Germinal center (tissue), 1 donor: ENCODE measurements at places on chromosomes 2 and 18.
A peak's percentile ranks its signal among the peaks of the same experiment; 100 is the strongest.

GRCh38 chr2:137302957-137303356, 537.6 kb downstream of the THSD7B start:
- DNase-seq, result no peak

DNA sequence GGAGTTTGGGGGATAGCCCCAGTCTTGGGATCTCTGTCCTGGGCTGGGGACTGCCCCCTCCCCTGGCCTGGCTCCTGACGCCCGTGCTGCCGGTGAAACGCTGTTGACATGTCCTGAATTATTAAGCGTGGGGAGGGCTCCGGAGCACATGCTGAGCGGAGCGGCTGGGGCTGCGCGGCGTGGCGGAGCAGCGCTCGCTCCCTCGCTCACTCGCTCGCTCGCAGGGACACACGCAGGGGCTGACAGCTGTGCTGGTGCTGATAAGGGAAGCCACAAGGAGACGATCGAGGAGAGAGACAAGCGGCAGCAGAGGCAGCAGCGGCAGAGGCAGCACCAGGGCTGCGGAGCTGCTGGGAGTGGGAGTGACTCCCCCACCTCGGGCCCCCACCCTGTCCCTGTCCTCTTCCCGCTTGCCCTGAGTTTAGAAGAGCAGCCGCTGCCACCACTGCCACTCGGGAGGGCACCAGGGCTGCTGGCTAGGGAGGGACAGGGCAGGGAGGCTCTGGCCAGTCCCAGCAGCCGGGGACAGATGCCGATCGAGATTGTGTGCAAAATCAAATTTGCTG, at the start of gene ASIC4:
TSS of gene ASIC4 (plus strand) at position 287 of the 566 bp plus-strand sequence. CDS start at position 530, 243 bp downstream.
- DNase-seq, result no peak

DNA sequence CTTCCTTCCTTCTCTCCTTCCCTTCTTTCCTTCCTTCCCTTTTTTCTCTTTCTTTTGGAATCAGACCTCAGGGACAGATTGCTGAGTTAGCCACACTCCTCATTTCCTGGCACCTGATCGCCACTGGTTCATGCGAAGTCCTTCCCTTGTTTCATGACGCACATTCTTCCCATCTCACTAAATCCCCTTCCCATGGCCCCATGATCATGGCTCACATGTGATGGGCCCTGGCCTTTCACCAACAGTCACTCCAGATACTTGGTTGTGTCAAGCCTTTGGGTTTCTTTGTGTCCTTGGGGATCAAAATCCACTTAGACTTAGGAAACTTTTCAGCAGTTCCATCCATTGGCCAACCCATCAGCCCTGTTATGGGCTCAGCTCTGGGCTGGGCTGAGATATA, 23.8 kb upstream of the ASPRV1 start:
- no peak for DNase-seq

- DNase-seq, result peak; percentile 5
These were observed 216.8 kb downstream of the CAMKMT start for GRCh38 chr2:44578471-44579093.

DNA sequence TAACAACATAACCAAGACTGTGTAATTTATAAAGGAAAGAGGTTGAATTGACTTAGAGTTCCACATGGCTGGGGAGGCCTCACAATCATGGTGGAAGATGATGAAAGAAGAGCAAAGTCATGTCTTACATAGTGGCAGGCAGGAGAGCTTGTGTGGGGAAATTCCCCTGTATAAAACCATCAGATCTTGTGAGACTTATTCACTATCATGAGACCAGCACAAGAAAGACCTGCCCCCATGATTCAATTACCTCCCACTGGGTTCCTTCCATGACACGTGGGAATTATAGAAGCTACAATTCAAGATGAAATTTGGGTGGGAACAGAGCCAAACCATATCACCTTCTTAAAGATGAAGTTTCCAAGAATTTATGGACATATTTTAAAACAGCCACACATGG, 2.5 kb upstream of the IL36RN start:
- DNase-seq, result no peak

- DNase-seq, result no peak
These were observed 224.7 kb downstream of the ACKR3 start for GRCh38 chr2:236794176-236794957.

DNA sequence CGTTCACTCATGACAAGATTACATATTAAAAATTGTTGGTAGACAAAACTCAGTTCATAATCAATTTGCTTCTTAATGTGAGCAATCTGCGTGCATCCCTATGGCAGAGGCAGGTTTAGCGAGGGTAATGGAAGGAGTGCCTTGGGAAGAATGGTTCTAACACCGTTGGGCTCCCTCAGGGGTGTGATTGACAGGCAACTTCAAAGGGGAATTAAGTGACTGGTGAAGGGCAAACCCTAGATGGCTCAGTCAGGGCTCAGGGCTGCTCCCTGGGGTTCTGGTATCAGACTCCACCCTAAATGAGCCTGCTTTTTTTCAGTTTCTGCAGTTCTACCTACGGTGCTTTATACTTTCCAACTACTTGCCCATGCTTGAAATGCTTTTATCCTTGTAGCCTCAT, 419.5 kb upstream of the CELF4 start:
- no peak for DNase-seq

GRCh38 chr2:191167766-191168165, 17.0 kb upstream of the STAT4 start:
- DNase-seq, result no peak

DNA sequence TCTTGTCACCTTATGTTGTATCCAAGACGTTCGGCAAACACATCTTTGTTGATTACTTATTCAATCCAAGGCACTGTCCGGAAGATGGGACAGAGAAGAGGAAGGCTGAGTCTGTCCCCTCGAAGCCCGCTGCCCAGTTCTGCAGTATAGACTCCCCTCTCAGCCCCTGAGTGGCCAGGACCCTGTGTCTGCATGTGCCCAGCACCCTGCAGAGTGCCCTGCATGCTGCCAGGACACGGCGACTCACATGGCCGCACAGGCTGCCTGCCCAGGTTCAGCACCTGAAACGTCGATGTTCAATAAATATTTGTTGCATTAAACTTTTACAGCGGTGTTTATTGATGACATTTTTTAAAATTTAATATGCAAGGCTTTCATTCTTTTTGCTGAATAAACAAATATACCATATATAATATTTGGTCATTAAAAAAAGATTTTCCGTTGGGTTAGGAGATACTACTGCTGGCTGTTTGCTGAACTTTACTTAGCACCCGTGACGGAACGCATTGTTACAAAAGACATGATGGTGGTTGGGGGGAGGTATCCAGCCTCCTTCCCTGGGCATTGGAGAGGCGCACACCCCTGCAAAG, 146.5 kb downstream of the PTGR3 start:
- no peak for DNase-seq
